ENCODE measurements at places on chromosomes 4 and X.

DNA sequence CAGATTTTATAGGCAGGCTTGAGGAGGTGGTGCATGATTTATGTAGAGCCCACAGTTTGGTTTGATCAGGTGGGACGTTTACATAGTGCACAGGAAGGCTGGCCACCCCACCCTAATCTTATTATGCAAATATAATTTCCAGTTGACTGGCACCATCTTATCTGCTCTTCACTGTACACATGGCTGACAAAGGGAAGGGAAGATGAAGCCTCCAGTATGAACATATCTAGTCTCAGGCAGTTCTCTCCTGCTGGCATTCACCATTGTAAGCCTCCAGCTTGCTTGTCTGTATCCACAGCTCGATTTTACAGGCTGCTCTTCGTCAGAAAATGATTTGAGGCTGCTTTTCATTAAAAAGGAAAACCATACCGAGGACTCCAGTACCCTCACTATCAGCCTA is 278.3 kb downstream of the TECRL start:
- DNase-seq, result no peak

DNA sequence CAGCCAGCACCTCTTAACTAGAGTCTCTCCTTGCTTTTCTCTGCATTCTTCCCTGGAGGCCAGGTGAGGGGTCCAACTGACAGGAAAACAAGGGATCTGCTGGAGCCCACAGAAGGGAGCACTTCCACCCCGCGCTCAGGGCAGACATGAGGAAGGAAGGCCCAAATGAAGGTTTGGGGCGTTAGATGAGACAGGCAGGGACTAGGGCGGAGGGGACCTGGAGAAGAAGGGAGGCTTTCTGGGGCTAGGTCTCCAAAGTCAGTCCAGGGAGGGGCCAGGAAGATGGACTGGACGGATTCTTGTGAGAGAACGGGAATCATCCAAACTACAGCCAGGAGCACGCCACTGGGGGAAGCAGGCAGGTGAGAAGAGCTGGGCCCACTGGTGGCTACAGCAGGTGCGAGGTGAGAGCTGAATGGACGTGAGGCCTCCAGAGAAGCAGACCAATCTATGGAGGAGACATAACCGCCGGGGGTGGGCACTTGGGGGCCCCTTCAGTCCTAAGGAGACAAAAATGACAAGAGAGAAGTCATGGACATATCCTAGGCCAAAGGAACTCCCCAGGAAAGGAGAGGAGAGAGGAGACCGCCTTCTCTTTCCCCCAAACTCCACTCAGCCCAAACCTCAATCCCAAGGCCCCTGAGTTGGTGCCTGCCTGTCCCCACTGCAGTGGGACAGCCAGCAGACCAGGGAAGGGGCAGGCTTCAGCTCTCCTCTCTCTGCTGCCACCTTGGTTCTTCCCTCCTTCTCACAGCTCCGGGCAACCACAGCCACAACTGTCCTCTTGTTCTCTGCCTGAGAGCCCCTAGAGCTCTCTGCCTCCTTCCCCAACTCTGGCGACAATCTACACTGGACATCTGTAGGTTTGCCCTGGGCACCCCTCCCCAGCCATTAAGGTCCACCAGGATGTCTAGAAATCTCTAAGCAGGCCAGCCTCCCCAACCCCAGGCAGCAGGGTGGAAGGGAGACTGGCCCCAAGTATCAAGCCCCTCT is 7.0 kb downstream of the APLN start:
- no peak for DNase-seq

GRCh38 chr4:112185334-112185733 is 40.1 kb downstream of the FAM241A start:
- DNase-seq, result no peak

- no peak for DNase-seq
Measured at GRCh38 chrX:54838583-54838982, 31.0 kb downstream of the MAGED2 start.

GRCh38 chr4:128386761-128387599 is 99.4 kb upstream of the PGRMC2 start:
- DNase-seq, result peak; percentile 5

GRCh38 chrX:119721926-119722325 is 29.0 kb upstream of the SEPTIN6 start:
- DNase-seq, result no peak

GRCh38 chrX:15860921-15861320 is 6.3 kb upstream of the AP1S2 start:
- DNase-seq, result no peak

GRCh38 chr4:141180991-141181761 is 39.5 kb upstream of the ZNF330 start:
- DNase-seq, result no peak

GRCh38 chrX:153672531-153673427 is 834 bp downstream of the PNCK start:
- peak; percentile 23 for DNase-seq

DNA sequence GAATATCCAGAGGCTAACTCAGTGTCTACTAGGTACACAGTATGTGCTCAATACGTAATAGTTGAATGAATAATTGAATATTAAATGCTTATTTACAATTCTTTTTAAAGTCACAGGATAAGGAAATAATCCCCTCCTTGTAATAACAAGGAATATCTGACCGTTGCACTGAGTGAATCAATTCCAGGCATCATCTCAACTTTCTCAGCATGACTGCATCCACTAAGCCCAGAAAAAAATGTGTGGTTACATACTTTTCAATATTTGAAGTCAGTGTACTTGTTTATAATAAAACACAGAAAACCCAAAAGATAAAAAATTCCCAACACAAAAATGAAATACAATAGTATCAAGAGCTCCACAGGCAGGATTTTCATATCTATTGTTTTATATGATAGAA is 105.4 kb downstream of the TMEM144 start:
- no peak for DNase-seq

DNA sequence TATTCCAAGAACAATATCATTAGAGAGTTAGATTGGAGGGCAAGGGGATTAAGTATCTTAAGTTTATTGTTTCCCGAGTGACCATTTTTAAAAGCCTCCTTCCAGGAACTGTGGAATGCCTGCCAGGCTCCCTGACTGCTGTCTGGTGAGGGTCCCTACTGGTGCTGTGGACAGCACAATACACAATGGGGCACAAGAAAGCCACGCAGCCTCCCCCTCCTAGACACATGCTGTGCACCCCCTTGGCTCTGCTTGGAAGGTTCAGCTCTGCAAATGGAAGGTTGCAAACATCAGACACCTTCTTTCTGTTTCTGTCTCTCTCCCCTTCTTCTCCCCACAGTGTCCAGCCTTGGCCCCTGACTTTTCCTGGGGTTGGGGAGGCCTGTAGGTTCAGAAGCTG is 153.2 kb downstream of the SHROOM3 start:
- DNase-seq, result no peak

DNA sequence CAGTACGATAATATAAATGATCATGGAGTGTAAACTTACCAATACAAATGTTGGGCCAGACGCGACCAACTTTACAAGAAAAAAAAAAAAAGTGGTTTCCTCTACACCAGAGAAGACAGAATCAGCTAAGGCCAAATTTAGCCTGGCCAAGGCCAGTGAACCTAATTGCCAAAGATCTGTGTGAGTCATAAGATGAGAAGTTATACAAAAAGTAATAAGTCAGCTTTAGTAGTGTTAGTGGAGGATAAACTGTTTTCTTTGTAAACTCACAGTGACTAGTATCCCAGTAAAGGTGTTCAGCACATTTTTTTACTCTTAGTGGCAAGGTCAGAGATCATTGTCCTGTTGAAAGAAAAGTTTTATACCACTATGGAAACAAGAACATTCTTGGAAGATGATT is 531.4 kb upstream of the TECRL start:
- no peak for DNase-seq

DNA sequence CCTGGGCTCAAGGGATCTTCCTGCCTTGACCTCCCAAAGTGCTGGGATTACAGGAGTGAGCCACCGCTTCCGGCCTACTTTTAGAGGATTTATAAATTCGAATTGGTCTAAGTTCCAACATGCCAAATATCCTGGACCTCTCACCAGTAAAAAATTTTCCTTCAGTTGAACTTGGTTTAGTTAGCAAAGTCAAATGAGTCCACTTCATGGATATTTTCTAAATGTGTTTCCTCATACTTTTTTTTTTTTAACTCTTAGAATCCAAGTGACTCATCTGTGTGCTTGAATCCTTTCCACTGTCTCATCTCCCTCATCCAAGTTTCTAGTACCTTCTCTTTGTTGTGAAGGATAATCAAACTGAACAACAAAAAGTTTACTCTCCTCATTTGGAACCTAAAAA is 49.7 kb downstream of the RBM47 start:
- DNase-seq, result no peak

- peak; percentile 50 for DNase-seq
Measured at GRCh38 chr4:26860922-26861433, 337 bp downstream of the STIM2 start.

DNA sequence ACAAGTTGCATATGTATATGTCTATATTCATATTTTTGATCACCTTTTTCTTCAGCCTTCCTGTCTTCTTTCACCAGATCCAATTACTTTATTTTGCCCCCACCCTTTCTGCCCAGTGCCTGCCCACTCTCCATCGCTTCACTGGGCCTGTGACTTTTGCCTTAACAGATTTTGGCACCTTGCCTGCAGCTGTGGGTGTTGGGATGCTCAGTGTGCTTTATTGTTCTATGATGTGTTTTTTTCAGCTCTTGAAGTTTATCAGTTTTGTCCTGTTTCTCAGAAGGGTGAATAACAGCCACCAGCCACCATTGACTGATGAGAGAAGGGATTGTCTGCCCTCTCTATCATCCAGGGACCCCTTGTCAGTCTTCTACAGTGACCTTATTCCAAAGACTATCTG is 77.2 kb upstream of the GALNT7 start:
- DNase-seq, result no peak

DNA sequence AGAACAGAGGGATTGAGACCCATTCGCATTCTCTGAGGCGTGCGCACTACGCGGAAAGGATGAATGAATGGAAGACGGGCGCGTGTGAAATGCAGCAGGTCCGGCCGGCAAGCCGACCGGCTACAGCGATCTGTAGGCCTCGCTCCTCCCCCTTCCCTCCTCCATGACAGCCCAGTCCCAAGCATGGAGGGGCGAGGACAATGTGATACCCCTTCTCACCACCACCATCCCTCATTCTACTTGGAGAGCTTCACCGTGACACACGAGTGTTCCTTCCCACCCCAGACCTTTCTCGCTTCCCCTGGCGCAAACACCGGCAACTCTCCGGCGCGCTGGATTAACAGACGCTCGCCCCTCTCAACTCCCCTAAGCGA is 815 bp downstream of the EIF4E start:
- peak; percentile 94 for DNase-seq

GRCh38 chrX:47091149-47091775 is 13.0 kb downstream of the RGN start:
- no peak for DNase-seq

DNA sequence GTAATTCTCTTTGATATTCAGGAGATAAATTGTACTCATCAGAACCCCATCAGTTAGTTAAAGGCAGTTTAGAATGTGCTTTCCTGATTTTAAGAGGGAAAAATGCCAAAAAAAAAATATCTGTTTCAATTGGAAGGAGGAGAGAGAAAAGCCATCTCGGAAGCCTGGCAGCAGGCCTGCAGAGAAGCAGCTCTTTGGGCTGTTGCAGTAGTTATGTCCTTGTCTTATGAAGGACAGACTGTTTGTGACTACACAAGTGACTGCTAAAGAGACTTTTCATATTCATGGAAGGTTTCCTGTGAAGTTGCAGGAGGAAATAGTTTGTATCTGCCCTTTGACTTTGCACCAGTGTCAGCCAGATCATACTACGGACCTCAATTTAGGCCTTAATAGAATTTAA is 88.8 kb downstream of the DCLK2 start:
- DNase-seq, result no peak

GRCh38 chr4:186030399-186030775 is 38.6 kb upstream of the TLR3 start:
- no peak for DNase-seq

- DNase-seq, result no peak
Measured at GRCh38 chrX:24988314-24988713, 27.5 kb downstream of the ARX start.

DNA sequence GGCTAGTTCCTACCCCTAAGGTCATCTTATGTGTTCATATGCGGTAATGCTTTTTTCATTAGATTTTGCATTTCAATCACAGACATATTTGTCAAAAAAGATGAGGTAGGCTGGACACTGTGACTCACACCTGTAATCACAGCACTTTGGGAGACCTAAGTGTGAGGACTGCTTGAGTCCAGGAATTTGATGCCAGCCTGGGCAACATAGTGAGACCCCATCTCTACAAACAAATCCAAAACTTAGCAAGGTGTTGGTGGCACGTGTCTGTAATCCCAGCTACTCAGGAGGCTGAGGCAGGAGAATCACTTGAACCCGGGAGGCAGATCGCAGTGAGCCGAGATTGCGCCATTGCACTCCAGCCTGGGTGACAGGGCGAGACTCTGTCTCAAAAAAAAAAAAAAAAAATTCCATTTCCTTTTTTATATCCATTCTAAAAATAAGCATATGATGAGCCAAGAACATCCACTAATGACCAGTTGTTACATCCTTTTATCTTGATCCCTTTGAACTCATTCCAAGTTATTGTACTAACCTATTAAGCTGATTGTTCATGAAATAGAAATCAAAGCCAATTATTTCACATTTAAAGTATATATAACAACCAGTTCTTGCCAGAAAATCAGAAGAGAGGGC is 23.4 kb downstream of the PGAM4 start:
- DNase-seq, result no peak

Data from common myeloid progenitor, CD34-positive (primary cell).